Stimulated activated CD8-positive, alpha-beta memory T cell treated with anti-CD3 and anti-CD28 coated beads, Interleukin-12 subunit alpha, Interleukin-12 subunit beta, amount 100 ng/mL, for 4 hours (primary cell): ENCODE measurements at places on chromosomes 7 and 10.

DNA sequence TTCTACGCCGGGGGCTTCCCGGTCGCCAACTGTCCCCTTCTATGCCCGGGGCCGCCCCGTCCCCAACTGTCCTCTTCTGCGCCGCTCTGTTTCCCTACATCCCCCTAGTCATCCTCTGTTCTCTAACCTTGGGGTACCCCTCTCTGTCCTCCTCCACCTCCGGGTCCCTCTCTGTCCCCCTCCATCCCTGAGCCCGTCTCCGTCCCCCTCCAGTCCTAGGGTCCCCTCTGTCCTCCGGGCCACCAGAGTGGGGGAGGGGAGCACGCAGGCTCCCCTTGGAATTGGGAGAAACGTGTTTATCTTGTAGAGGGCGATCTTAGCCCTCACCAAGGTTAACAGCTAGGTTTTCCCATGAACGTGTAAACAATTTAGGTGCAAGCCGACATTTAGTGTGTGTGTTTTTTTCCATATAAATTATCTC lies 852 bp upstream of the KLF6 start:
- no peak for DNase-seq

GRCh38 chr7:45599851-45600706 lies 25.9 kb downstream of the ADCY1 start:
- DNase-seq, result no peak

DNA sequence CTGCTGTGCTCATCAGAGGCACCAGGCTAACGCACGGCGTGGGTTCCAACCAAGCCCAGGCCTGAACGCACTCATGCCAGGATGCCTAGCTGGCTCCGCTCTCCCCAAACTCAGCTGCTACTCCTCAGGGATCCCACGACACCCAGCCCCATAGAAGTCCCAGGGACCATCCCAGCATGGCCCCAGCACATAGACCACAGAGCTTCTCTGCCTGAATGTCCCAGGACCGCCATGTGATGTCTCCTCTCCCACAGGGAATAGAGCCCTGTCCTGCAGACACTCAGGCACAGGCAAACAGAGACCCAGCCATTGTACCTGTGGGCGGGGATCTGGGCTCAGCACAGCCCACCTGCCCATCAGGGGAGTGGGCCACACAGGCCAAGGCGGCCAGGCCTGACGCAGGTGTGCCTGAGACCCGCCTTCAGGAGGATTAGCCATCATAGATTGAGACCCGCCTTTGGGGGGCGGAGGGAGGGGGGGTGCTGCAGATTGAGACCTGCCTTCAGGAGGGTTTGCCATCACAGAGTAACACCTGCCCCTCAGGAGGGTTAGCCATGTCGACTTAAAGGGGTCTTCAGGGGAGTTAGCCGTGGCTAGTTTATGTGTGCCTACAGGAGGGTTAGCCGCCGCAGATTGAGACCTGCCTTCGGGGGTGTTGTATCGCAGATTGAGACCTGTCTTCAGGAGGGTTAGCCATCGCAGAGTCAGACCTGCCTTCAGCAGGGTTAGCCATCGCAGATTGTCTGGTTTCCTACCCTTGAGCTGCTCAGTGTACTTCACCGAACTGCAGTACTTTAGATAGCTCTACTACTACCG lies 29.0 kb downstream of the RASGEF1A start:
- no peak for DNase-seq

DNA sequence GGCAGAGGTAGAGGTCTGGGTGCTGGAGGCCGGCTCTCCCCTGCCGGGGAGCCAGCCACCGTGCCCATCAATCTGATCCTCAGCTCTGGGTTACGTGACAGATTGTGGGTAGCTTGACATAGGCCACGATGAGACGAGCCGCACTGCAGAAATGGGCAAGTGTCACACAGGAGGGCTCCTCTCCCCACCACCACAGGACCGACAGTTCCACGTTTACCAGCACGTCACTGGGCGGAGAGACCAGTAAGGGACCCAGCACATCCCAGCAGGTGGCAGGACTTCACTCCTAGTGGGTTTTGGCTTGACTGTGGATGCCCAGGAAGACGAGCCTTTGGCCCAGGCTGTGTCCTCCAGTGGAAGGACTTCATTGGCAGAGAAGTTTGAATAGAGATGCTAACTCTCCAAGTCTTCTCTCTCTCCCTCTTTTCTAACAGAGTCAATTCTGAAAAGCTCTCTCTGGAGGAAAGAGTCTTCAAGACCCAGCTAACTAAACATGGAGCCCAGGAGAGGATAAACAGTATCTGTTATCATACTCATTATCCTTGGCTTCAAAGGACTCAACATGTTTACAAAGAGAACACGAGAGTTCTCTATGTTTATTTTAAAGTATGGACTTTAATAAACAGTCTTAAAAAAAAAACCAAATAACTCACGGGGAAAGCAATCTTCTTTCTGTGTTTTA lies 129.3 kb upstream of the JCAD start:
- DNase-seq, result no peak

- no peak for DNase-seq
These were observed 515.3 kb downstream of the AUTS2 start for GRCh38 chr7:70113536-70113935.

DNA sequence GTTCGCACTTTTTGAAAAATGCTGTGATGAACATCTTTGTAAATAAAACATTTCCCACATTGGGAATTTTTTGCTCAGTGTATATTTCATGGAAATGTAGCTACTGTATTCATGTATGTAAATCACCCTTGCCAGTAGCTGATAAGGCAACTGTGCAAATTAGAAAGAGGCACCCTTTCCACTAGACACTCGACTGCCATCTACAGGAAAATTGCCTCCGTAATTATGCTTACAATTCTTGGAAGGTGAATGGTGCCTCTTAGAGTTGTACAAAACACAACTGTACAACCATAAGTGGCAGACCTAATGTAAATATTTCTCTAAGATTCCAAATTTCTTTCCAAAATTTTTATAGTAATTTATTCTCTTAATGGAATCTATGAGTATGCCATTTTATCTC lies 491.7 kb downstream of the CCSER2 start:
- no peak for DNase-seq

DNA sequence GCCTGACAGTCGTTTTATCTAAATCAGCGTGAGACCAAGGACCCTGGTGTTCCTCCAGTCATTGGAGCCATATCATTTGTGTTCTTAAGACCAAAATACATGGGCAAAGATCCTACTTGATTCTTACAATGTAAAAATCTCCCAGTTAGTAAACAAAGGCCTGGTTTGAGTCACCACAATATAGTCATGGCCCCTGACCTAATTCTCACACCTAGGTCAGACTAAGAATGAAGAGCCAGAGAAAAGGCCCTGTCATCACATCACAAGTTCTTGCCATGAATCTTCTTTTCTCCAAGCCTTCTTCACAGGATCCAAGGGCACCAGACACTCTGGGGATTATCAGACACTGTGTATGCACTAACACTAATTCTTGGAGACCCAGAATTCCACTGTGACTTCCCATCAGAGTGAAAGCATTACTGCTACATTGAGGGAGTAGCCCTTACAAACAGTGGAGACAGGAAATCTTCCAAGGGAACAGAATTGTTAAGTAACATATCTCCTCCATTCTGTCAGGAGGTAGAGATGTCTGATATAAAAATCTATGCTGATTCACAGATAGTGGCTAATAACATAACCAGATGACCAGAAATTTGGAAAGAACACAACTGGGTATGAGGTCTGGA lies 7.6 kb upstream of the ERVW-1 start:
- no peak for DNase-seq
